ENCODE measurements at places on chromosomes 2 and 18.

DNA sequence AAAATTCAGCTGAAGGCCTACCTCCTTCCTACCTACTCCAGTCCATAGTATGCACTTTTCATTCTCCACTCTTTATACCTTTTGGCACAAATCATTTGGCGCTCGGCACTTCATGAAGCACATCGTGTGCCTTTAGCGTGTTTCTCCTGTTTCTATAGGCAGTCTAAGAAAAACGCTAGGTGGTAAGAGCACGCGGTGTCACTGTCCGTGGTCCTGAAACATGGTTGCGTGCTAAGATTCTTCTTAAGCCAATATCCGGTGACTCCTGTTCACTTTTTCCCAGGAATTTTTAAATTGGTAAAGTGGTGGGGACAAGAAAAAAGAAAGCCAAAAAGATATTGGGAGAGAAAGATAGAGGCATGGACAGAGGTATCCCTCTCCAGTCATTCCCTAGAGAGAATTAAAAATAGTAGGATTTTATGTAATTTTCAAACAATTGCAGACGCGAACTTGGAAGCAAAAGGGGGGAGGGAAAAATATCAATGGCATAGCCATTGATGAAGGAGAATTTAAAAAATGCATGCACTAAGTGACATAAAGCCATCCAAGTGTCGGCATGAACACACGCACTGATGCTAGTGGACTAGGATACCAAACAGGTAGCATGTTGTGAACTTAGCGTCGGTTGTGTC lies 1.4 kb upstream of the CTNNA2 start:
- peak; percentile 19 for DNase-seq

DNA sequence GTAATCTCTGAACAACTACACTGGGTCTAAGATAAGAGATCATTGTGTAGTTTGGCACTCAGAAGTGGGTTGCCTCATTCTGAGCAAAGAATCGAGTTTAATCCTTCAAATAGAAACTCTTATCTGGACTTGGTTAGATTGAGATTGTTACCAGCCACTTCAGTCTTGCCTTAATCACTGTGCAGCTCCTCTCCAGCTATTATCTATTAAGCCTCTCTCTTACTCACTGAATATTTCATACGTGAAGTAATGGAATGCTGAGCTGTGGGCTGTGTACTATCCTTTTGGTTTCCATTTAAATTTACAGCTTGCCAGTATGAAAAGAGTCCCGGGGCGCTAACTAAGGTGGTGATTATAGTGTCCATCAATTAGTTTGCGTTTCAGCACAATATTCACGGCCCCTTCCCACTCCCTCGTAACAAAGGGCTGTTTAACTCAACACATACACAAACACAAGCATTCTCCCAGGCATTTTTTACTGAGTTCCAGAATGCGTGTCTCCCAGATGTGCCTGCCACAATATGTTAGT lies 65.7 kb upstream of the NCKAP5 start:
- DNase-seq, result no peak

DNA sequence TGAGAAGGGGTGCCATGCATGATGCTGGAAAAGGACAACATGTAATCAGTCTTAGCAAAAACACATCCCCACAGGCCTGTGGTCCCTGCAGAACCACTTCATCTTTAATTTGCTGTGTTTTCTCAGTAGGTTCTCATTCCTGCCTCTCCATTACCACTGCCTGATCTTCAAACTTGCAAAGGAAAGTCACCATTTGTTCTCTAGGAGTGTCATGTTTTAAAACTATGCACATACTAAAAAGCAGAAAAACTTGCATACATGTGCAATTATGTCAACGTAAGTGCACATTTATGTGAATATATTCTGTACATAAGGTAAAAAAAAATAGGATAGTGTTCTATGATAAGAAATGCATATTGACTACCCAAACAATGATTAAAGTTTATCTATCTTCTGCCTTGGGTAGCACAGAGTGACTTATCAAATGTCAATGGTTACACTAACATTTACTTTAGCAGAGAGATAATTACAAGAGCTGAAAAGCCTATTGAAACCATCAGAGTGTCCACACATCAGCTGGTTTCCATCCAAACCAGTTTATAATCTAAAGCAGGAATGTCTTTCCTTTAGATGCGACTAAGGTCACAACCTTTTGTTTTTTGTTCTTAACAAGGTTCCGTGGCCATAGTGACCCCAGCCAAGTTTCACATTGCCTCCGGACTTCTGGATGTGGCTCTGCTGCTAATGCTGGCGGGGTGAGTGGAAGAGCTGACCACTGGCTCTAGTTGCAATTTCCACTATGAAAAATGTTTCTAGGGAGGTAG lies 58.7 kb upstream of the RMDN2 start:
- DNase-seq, result no peak

DNA sequence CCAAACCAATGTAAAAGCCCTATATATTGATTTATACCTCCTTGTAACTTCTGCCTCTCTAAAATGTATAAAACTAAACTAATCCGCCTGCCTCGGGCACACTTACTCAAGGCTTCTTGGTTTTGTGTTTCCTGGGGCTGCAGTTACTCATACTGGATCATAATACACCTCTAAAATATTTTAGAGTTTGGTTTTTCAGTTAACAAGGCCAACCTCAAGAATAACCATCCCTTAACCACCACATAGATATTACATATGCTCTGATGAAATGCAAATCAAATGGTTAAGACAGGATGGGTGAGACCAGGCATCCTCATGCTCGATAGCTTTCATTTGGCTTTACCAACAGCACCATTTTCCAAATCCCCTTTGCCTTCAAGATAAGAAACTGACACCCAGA lies 46.4 kb downstream of the UXS1 start:
- DNase-seq, result no peak

DNA sequence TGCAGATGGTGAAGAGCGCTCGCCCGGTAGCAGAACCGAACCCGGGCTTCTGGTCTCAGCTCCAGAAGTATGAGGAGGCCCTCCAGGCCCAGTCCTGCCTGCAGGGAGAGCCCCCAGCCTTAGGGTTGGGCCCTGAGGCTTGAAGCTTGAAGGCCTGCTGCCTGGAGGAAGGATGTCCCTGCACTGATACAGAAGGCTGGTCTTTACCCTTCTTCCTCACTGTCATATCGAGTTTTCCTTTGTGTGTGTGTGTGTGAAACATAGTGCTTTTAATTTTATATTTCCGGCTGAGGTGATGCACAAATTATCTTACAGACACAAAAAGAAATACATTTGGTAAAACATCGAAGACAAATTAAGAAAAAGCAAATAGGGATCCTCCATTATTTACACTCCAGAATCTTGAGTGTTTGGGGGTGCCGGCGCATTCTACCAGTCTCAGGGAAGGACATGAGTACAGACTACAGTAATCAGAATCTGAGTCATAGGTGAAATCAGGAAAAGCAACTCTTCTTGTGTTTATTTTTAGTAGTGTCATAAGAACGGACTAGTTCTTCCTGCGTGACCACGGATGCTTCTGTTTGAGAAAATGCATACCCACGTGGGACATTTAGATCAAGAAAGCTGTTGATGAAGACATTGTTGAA lies 1.3 kb downstream of the DUSP28 start:
- peak; percentile 71 for DNase-seq

GRCh38 chr2:43107679-43108078 lies 118.7 kb downstream of the ZFP36L2 start:
- DNase-seq, result peak; percentile 85

DNA sequence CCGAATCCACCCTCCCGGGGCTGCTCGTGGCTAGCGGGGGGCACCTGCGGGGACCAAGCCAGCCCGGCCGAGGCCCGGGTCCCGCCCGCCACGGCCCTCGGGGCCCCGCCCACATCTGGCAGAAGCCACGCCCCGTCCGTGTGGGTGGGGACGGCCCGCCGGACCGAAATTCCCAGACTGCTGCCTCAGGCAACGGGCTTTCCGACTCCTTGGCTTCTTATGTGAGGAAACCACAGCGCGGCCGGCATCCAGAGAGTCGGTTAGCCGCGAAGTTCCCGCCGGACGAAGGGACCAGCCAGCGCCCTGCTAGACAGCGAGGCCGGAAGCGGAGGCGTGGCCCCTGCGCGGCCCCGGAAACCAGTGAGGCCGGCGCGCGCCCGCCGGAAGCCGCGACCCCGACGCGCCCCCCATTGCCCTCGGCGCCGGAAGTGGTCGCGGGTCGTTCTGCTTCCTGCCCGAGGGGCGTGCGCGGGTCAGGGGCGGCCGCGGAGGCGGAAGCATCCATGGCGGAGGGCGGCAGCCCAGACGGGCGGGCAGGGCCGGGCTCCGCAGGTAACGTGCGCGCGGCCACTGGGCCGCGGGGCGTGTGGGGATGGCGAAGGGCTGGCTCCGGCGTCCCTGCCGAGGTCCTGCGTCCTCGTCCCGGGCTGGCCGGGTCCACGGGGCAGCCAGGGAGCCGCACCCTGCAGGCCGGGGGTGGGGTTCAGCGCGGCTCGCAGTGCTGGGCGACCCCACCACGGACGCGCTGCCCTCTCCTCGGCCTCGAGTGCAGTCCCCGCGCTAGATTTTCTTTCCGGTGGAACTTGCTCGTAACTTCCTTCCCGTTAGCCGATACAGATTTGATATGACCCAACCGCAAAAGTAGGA lies at the start of gene ASB1:
ASB1 (plus strand) TSS at position 360 of the 867 bp plus-strand sequence; CDS start at position 504, 144 bp downstream.
- peak; percentile 75 for DNase-seq

DNA sequence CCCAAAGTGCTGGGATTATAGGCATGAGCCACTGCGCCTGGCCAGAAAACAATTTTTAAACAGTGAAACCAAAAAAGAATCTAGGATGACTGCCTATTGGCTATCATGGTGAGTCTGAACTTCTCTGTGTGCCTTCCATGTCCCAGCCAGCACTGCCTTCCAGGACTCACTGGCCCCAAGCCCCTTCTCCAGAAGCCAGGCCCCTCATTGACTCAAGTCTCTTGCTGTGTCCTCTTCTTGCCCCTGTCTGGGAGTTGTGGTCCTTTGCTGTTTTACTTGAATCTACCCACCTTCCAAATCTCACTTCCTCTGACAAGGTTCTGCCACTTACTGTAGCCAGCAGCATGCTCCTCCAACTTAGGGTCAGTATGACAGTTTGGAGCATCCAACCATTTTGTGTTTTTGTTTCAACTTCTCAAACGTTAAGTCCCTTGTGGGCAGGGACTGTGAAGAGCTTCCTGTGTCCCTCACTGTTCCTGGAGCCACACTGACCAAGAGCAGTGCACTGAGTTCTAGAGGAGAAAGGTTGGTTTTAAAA lies 41.7 kb downstream of the ST3GAL5 start:
- DNase-seq, result no peak

GRCh38 chr2:80128080-80128479 lies 176.5 kb downstream of the LRRTM1 start:
- DNase-seq, result no peak

GRCh38 chr2:66441581-66442320 lies 6.8 kb downstream of the MEIS1 start:
- no peak for DNase-seq

GRCh38 chr2:109457794-109458193 lies 156.0 kb downstream of the SEPTIN10 start:
- DNase-seq, result no peak

- no peak for DNase-seq
These were observed 1974.8 kb upstream of the LRRTM1 start for GRCh38 chr2:82279367-82279766.

DNA sequence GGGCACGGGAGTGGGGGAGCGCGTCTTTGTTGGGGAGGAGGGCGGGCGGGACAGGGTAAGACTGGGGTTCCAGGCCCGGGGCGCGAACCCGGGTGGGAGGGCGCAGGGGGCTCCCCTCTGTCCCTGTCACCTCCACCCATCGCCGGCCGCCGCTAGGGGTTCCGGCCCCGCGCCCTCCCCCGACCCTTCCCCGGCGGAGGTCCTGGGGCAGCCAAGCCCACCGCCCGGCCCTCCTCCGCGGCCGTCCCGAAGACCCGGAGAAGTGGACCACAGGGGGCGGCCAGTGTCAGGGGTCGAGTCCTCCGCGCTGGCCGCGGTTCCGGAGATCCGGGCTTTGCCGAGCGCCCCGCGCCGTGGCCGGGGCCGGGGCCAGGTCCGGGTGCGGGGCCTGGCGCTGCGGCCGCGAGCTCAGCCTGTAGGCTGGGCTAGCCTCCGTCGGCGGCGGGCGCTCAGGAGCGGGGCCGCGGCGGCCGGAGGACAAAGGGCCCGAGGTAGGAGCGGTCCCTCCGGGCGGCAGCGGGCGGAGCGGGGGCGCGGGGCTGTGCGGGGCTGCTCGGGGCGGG lies 16.6 kb upstream of the E2F6 start:
- DNase-seq, result peak; percentile 14

DNA sequence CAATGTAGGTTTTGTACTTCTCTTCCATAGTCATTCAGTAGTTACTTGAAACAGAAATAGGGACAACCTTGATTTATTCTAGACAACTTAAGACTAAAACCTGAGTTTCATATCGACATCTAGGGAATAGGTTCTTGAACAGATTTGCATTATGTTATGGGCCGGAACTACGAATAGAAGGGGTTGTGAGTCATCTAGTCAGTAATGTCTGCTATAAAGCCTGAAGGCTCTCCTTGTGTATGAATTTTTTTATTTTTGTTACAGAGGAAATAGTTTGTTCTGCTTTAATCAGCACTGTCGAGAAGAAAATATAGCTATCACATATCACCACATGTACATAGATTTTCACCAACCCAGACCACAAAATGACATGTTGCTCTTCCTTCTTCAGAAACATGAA lies 17.3 kb upstream of the TRIM43 start:
- DNase-seq, result no peak

GRCh38 chr2:10095175-10095574 lies 15.0 kb upstream of the CYS1 start:
- no peak for DNase-seq

DNA sequence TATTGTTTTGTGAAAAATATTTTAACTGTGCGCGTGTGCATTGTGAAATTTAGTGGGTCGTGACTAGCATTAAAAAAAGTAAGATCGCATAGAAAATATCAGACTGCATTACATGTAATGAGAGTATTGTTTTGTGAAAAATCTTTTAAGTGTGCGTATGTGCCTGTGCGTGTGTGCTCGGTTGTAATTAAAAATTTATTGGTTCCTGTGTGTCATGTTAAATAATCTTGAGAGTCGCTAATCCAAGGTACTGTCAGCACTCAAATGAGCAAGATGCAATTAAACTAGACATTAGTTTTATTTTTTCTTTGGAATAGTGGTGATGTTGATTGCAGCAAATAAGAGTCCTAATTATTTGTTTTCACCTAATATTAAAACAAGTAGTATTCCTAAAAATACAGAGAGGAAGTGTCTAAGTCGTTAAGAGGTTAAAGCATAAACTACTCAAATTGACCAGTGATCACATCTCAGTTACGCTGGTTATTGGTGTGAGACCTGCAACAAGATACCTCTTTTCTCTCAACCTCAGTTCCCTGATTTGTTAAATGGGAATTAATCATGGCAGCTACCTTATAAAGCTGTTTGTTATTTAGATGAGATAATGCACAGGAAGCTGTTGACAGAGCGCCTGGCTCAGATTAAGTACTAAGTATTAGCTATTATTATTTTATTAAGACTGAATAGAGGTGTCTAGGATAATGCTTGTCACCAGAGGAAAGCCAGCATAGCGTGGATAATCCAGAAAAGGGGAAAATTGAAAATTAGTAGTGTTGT lies 1.9 kb downstream of the ZDBF2 start:
- DNase-seq, result no peak

DNA sequence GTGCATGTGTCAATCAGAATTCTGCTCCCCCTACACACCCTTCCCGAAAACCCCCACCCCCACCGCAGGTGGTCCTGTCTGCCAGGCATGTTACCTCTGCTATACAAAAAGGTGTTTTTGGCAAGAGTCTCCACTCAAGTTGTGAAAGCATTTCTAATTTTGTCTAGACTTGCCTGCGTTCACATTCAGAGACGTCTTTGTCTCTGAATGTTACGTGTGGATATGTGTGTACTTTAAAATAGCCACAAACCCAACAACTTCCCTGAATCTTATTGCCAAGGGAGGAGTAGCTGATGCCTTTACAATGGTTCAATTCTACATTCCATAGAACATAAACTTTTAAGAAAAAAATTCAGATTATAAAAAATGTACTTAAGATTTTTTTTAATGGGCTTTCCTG lies 66.6 kb downstream of the ITGA4 start:
- no peak for DNase-seq

All from suppressor macrophage (primary cell).